ENCODE measurements at places on chromosomes 13 and 19. TPM values are rescaled to one million over a fixed set of nuclear protein-coding genes. Genes with fewer than 3 reads are reported as not detected.

LENG8 gene
- 221 TPM for total RNA-seq

GRCh38 chr13:44287958-44288357 is 85.7 kb upstream of the SERP2 start:
- DNase-seq: no peak

DNA sequence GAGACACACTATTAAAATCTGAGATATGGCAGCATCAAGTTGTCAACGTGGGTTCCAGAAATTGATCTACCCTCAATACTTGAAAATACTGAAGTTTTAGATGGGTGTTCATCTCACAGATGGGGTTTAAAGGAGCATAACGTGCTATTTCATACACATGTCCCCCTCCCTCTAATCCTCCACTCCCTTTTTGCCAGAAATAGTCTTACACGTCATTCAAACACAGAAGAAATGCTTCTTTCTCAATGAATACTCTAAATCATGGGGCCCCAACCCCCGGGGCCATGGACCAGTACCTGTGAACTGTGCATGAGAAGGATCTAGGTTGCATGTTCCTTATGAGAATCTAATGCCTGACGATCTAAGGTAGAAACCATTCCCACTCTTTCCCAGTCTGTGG is 19.6 kb downstream of the KLF12 start:
- no peak for DNase-seq

RFPL4A gene
- total RNA-seq: not detected

MEIS3 gene
- 0.23 TPM for total RNA-seq

DNA sequence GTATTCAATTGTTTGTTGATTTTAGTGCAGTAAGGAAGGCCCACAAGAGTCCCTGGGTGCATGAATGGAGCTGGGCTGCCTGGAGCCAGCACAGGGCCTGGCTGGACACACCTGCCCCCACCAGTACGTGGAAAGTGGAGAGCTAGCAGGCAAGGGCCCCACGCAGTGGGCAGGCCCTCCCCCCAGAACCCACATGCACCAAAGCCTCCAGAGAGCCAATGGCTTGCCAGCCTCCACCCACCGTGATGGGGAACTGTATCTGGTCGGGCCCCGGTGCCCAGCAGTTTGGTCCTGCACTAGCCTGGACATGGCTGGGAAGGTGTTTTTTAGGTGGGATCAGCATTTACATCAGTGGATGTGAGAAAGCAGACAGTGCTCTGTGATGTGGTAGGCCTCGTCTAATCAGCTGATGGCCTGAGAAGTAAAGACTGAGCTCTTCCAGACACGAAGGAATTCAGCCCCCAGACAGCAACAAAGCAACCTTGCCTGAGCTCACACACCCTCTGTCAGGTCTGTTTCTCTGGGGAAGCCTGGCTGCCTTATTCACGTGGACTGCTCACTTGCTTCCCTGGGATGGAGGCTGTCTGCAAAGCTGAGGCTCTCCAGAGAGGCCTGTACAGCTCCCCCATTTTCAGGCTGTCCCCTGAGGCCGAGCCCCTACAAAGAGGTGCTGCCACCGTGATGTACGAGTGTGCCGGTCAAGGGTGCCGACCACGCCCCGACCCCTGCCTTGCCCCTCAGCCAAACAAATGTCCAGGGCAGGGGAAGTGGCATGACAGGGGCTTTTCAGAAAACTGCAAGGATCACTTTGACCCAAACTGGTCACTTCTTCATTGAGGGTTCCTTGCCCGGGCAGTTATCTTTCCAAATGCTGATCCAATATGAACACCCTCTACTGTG is 27.5 kb downstream of the RAB20 start:
- DNase-seq: no peak

DNA sequence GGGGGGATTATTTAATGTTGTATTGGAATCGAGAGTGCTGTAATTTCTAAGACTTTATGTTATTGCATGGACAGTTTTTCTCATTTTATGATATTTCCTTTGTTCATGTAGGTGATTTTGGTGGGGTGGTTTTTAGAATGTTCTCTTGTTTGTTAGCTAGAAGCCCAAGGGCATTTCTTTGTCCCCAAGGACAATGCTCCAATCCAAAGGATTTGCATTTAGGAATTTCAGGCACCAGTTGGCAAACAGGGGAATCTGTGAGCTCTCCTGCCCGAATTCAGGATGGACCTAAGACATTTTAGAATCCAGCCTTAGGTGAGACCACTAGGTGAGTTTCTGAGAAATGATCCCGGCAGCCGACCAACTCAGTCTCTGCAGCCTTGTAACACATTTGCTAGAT is 324.9 kb downstream of the KCNRG start:
- DNase-seq: no peak

ZBTB32 gene
- total RNA-seq: 192 TPM

CXCL17 gene
- total RNA-seq: not detected

DNA sequence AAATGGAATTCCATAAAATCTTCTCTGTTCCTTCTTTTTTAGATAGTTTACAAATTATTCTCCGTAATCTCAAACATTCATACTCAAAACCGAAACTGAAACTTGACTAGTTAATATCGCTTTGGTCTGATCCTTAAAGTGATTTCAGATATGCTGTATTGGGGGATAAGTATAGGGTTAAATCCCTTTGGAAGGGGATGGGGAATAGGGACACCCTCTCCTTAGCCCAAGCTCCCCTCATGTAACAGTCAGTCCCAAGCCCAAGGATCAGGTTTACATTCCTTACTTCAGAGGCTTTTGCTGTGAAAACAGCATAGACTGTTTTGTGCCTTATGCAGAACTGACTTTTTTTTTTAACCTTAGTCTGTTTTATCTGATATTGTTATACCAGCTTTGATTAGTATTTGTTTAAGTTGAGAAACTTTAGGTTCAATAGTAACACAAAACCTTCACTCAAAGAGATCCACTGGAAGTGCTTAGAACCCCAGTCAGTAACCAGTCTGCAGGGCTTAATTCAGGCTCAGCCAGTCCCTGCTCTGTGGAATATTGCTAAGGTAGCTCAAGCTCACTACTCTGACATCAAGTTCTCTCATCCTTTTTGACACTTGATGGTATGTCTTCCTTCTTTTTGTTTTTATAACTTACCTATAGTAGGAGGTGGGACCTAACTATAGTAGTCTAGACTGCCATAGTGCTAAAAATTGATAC is 10.5 kb downstream of the CDADC1 start:
- no peak for DNase-seq

PRODH2 gene
- total RNA-seq: not detected

MISP3 gene
- 5.8 TPM for total RNA-seq

WDR87 gene
- not detected for total RNA-seq

CCDC70 gene
- total RNA-seq: 0.22 TPM

DNA sequence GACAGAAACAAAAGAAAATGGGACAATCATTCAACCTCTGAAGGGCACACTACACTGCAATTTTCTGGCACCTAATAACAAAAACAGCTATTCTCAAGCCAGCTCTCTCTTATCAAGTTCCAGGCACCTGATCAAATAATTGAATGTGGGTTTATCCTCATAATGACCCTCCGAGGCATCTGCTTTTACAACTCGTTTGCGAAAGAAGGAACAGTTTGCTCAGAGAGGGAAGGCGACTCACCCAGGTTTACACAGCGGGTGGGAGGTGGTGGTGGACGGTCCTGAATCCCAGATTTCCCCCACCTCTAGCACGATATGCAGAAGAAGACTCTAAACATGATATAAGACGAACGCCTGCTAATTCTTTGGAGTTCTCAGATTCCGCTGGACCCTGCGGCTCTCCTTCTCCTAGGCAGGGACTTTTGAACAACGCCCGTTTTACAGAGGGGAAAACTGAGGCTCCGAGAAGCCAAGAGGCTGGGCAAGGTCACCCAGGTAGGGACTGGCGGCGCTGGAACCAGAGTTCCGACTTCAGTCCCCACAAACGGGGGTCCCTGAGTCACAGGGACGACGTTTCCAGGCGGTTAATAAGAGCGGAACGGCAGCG is 641 bp downstream of the SGTA start:
- DNase-seq: peak; percentile 24

DNA sequence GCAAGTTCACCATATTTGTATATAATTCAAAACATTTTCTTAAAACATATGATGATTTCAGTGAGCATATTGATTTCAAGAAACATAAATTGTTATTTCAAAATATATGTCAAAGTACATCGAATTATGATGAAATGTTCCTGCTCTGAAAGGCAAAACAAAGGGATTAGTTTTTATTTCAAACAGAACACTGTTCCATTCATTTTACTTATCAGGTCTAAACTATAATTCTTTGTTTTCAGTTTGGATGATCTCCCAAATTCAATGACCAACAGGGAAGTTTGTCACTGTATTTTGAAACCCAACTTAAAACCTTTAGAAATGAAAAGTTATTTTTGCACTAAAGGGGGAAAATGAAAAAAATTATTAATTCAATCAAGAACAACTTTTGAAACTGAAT is 610.2 kb downstream of the SLITRK1 start:
- DNase-seq: no peak

DNA sequence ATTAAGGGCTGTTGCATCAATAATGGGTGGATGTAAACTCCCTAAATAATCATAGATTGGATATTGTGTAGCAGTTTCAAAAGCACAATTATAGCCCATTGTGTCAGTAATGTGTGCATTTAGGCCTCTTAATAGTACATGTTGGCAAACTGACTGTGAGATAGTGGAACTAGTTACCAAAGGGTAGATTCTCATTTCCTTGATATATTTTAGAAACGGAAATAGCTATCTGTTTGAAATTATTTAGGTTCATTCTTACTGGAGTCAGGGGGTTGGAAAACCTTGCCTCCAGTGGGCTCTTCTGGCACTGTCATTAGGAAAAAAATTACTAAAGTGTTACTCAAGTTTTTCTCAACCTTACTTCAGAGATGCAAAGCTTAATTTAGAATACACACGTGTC is 1074.9 kb downstream of the PCDH17 start:
- no peak for DNase-seq

LAIR1 gene
- total RNA-seq: 8.3 TPM

DNA sequence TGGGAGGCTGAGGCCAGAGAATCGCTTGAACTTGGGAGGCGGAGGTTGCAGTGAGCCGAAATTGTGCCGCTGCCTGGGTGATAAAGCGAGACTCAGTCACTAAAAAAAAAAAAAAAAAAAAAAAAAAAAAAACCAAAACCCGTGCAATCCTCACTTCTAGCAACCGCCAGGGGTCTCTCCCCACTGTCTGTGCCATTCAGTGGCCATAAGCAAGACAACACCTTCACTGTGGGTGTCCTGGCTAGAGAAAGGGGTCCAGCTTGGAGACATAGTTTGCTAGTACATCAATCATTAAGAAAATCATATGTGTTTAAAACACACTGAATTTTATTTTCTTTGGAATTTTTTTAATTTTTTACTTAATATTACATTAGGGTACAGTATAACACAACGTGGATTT is 68.2 kb downstream of the RASL11A start:
- DNase-seq: peak; percentile 19

IGSF23 gene
- not detected for total RNA-seq

DNA sequence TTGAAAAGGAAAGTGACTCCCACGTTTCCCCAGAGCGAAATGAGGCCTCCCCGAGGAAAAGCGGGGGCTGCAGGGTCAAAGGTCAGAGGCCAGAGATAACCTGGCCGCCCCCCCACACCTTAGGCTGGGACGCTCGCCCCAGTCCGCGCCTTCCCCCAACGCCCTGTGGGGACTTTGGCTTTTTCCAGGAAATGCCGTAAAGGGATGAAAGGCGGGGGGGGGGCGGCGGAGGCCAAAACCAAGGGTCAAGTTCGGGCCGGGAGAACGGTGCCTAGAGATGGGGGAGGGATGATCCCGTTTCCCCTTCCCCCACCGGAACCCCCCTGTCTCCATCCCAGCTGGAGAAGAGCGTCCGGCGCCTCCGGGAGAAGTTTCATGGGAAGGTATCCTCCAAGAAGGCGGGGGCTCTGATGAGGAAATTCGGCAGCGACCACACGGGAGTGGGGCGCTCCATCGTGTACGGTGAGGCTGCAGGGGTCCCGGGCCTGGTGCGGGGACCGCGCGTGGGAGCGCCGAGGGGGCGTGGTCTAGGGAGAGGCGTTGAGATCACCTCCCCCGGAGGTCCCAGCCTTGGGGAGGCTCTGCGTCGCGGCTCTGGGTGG is 575 bp downstream of the SHFL start:
- DNase-seq: peak; percentile 53

NLRP4 gene
- not detected for total RNA-seq

- DNase-seq: no peak
Observed at GRCh38 chr13:20719783-20720182, 16.3 kb downstream of the IL17D start.

DNA sequence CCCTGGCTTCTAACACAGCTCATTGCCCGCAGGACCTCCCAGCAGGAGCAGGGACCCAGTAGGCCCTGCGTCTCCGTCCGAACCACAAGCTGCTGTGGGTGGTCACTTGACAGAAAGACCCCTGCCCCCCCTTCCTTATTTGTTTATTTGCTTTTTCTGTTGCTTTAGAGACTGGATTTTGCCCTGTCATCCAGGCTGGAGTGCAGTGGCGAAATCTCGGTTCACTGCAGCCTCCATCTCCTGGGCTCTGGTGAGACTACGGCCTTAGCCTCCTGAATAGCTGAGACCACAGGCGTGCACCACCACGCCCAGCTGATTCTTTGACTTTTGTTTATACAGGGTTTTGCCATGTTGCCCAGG is 7.6 kb upstream of the PTBP1 start:
- no peak for DNase-seq

DNA sequence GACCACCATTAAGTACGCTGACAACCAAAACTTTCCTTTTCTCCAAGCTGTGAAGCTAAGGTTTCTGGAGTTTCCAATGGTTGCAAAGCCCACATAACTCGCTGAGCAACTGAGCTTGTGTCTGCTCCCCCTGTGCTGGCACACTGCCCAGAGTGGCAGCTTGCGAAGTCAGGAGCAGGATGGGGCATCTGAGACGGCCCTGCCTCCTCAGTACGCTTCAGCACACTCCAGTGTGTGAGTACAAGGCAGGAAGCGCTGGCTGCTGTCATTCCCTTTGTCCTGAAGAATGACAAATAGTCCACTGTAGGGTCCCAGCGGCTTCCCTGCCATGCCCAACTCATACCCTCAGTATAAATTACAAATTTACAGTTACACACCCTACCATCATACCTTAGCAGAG is 51.5 kb downstream of the SKA3 start:
- no peak for DNase-seq

- DNase-seq: no peak
Observed at GRCh38 chr19:51469629-51470028, 8.7 kb upstream of the CEACAM18 start.

RRAS gene
- total RNA-seq: 11.3 TPM

- DNase-seq: no peak
Observed at GRCh38 chr19:14003251-14004055, 2.7 kb downstream of the RFX1 start.

- DNase-seq: no peak
Observed at GRCh38 chr13:102190930-102191329, 210.9 kb downstream of the FGF14 start.

ZIC5 gene
- total RNA-seq: not detected

GRCh38 chr19:50844296-50844935 is 10.3 kb upstream of the KLK3 start:
- no peak for DNase-seq

- DNase-seq: no peak
Observed at GRCh38 chr13:36887758-36888521, 32.1 kb downstream of the SMAD9 start.
